ENCODE measurements at places on chromosomes 1 and 21.
A peak's percentile ranks its signal among the peaks of the same experiment; 100 is the strongest.

GRCh38 chr1:28233264-28233606 lies 406 bp upstream of the DNAJC8 start:
- DNase-seq, result no peak

GRCh38 chr1:246338546-246338945 lies 168.5 kb downstream of the SMYD3 start:
- no peak for DNase-seq

DNA sequence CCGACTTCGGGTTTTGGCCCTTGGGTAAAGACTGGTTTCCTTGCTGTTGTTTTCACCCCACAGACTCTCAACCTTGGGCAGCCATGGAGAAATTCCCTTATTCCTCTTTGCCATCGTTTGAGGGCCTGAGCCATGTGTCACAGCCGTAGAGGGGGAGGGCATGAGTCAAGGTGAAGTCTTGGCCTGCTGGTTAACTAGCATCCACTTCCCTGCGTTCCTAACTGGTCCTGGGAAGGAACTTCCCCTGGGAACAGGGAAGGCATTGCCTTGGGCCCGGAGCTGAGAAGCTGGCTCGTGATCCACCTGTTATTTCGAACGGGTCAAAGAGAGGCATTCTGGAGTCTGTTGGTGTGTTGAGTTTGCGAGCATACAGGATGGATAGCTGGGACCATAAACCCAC lies 464.9 kb downstream of the CAMTA1 start:
- DNase-seq, result peak; percentile 43

- no peak for DNase-seq
Observed at GRCh38 chr21:36887963-36888362, 78.5 kb downstream of the HLCS start.

DNA sequence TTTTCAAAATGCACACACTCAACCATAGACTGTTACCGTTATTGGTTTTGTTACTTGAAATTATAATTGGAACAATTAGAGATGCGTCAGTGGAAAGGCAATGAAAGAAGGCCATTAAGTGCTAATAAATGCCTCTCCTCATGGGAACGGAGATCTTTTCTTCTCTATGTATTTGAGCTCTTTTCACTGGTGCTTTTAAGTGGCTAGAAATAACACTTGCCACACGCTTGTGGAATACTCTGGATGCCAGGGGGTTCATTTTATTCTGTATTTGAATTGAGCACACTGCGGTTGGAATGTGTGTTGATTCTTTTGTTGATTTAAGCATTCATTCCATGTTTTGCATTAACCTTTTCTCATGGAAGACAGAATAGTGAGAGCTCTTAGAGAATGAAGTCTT lies 68.4 kb downstream of the DNM3 start:
- no peak for DNase-seq

DNA sequence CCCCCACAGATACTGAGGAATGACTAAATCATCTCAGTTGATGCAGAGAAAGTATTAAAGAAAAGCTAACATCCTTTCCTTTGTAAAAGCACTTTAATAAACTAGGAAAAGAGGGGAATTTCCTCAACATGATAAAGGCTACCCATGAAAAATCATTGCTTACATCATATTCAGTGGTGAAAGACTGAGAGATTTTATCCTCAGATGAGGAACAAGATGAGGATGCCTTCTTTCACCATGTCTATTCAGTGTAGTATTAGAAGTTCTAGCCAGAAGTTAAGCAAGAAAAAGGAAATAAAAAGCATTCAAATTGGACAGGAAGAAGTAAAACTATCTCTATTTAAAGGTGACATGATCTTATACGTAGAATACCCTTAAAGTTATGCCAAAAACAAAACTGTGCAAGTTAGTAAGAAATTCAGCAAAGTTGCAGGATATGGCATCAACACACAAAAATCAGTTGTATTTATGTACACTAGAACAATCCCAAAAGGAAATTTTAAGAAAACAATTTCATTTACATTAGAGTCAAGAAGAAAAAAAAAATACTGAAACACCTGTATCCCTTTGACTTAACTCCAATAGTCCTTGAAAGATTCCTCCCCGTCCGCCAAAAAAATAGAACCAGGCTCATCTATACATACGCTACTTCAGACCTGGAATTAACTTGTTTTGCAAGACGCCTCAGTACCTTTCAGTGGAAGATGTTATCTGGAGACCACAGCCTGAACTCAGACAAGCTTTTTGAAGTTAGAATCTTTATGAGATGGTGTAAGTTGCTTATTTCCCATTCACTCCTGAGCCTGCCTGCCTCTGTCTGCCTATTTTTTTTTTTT lies 17.5 kb downstream of the ZMYM4 start:
- no peak for DNase-seq

DNA sequence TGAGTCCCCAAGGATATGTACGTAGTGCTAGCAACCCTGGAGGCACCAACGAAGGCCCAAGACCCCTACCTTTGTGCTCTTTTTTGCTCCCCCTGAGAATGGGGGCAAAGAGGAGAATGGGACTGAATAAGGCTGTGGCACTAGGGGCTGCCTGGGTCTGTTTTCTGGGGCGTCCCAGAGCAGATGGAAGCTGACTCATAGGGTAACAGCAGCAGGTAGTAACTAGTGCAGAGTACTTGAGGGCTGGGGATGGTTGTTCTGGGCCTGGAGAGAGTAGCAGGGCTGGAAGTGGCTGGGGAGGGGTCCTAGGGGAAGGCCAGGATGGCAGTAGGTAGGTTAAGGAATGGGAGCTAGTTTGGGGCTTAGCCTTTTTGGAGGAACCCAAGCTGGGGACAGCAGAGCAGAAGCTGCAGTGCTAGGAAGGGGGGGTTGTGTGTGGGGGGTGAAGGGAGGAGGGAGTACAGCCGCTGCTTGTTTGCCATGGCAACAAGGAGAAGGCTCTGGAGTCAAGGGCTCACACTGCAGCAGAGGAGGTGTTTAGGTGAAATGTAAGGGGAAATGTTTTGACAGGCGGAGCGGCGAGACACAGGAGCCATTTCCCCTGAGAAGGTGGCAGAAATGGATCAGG lies 1.8 kb downstream of the NCDN start:
- DNase-seq, result no peak

DNA sequence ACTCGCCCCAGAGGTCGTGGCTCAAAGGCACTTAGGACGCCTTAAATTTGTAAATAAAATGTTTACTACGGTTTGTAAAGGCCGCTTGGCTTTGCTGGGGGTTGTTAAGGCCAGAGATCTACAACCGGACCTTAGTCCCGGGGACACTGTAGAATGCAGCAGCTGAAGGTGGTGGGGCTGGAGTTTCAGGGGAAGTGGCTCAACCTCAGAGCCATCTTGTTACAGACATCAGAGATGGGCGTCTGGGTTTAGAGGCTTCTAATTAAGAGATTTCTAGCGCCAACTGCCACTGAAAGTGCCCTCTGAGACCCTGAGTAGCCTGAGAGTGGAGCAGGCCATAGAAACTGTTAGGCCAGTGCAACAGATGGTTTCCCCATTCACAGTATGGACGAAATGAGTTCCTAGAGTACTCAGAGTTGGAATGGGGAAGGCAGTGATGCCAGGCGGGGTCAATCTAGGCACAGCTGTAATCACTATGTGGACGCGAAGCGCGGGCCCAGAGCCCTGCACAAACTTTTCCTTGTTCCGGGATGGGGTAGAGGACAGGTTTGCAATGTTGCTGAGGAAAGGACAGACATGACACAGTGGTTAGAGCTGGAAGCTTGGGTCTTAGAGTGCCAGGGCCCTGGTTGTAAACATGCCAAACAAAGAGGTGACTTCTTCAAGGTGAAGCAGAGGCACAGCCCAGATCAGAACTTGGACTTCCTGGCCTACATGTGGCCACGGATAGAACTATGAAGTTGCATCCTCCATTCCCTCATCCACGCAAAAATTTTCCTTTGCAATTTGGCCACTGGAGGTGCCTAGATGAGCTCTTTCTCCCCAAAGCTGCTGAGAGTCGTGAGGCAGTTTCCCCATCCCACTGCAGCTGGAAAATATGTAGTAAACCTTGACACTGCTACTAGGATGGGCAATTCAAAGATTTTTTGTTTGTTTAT lies 6.0 kb downstream of the HLX start:
- DNase-seq, result no peak

Measured in kidney epithelial cell (primary cell).